Neural progenitor cell (in vitro differentiated cells): ENCODE measurements at places on chromosomes 2 and 18. TPM values are rescaled to one million over a fixed set of nuclear protein-coding genes. Genes with fewer than 3 reads are reported as not detected.

COLEC12 gene
- 2.0 and 2.1 TPM in 2 replicates for total RNA-seq

DNA sequence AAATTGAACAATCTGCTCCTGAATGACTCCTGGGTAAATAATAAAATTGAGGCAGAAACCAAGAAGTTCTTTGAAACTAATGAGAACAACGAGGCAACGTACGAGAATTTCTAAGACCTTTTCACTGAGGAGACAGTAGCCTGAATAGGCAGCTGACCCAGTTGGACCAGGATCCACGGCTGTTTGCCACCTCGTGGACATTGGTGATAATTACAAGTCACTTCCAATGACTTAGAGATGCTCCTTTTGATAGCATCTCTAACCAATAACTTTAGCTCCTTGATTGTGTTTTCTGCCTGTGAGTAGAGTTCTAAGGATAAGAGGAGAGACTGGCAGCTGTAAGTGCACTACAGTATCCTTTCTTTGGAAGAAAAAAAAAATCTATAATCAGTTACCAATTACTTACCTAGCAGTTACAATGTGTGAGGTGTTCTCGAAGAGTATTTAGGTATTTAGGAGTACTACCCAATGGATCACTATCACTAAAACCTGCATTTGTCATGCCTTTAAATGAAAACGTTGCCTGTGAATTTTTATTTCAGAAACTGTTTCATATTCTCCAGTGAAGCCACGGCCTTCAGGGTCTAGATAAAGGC lies 31.3 kb upstream of the CNTNAP5 start:
- peak; percentile 73 for DNase-seq

FOXD4L1 gene
- total RNA-seq = 0.12 TPM in 1 of 2 replicates, not detected in the other

DNA sequence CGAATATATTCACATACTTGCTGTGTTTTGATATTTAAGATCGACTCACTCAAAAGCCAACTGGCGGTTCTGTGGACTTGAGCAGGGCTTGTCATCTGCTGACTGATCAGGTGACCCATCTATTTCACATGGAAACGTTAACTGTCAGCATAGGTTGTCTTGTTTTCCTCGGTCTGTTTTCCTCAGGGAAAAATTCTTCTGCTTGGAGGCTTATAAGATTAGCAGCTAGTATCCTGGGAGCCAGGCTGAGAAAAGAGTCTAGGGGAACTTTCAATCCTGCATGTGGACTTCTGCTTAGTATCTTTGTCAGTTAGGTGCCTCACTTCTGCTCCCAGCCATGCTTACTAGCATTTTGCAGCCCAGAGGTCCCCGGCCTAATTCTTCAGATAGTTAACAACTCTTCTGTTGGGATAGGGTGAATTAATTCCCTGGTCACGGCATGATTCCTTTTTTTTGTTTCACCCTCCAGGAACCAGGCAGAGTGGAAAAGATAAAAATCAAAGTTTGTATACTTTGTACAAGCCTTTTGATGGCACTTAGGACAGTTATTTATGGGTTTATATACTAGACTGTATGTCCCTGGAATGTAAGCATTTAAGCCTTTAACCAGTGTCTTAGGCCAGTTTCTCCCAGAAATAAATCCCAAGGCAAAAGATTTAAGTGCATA lies 226.0 kb downstream of the GULP1 start:
- DNase-seq = peak; percentile 37

LBX2 gene
- 0.12 TPM in 1 of 2 replicates, not detected in the other for total RNA-seq

- no peak for DNase-seq
These were observed 205.1 kb upstream of the SIX3 start for GRCh38 chr2:44736270-44736942.

SULT1C4 gene
- 9.0 and 11.3 TPM in 2 replicates for total RNA-seq

- no peak for DNase-seq
These were observed 230.9 kb upstream of the ZSWIM2 start for GRCh38 chr2:187079901-187080300.
